ENCODE measurements at places on chromosomes 6 and 20.

DNA sequence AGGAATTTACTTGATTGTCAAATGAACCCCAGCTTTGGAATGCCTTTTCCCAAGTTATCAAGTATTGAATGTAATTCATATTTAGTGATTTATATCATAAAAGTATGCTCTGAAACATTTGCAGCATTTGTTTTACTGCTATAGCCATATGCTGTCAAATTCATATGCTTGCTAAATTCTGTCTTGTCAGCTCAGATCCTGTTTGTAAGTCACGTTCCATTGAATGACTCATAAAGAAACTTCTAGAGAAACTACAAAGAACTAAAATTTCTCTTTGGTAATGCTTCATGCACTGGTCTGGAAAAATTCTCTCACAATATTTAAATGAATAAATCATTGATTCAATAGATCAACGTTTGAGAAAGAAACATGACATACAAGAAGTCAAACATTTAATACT is 445.9 kb downstream of the PHF3 start:
- peak; percentile 30 for DNase-seq

GRCh38 chr6:130322673-130323268 is 43.0 kb upstream of the TMEM200A start:
- peak; percentile 66 for DNase-seq

DNA sequence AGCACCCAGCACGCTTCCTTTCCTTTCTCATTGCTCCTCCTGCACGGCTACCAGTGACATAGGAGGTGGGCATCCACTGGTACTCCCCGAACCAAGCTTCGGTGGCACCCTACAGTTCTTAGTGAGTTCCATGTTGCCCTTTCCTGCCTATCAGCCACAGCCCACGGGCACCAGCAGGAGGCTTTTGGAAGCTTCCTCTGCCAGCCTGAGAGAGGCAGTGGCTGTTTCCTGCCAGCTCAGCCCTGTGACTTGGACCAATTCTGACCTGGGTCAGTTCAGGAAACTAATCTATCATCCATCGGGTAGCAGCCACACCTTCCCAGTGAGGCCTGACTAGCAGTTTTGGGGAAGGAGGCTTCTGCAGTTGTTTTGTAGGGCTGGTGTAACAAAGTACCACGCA is 176.4 kb upstream of the UST start:
- DNase-seq: no peak

DNA sequence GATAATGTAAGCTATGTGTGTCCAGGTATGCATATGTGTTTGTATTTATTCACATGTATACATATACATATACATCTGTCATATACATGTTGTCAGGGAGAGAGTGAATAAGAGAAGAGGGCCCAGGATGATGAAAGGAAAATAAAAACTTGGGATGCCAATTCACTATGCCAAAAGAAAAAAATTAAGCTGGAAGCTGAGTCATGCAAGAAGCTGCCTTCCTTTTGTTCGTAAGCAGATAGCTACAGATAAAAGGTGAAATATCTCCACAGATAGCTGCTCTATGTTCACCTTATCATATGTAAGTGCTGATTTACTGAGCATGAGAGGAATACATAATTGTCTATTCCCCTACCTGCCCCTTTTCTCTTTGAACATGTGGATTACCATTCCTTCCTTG is 579.9 kb downstream of the EPM2A start:
- DNase-seq: no peak

DNA sequence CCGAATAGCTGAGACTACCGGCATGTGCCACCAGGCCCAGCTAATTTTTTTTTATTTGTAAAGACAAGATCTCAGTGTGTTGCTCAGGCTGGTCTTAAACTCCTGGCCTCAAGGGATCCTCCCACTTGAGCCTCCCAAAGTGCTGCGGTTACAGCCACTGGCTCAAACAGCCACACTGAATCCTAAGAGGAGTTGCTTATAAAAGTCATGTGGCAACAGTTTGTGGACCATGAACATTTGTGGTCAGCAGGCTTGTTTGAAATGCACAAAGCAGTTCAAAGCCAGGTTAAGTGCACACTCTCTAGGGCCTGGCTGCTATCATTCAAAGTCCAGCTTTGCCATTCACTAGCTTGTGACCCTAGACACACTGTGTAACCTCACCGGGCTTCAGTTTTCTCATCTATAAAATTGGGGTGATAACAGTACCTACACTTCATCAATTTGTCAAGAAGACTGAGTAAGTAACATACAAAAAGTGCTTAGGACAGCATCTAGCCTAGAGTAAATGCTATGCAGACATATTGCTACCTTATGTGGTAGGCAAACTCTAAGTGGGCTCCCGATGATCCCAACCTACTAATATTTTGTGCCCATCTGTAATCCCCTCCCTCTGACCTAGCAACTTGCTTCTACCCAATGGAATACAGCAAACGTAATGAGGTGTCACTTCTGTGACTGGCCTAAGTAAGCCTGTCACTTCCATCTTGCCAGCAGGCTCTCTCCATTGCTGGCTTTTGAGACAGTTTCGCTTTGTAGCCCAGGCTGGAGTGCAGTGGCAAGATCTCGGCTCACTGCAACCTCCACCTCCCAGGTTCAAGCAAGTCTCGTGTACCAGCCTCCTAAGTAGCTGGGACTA is 122.9 kb downstream of the ZMYND8 start:
- DNase-seq: peak; percentile 60

DNA sequence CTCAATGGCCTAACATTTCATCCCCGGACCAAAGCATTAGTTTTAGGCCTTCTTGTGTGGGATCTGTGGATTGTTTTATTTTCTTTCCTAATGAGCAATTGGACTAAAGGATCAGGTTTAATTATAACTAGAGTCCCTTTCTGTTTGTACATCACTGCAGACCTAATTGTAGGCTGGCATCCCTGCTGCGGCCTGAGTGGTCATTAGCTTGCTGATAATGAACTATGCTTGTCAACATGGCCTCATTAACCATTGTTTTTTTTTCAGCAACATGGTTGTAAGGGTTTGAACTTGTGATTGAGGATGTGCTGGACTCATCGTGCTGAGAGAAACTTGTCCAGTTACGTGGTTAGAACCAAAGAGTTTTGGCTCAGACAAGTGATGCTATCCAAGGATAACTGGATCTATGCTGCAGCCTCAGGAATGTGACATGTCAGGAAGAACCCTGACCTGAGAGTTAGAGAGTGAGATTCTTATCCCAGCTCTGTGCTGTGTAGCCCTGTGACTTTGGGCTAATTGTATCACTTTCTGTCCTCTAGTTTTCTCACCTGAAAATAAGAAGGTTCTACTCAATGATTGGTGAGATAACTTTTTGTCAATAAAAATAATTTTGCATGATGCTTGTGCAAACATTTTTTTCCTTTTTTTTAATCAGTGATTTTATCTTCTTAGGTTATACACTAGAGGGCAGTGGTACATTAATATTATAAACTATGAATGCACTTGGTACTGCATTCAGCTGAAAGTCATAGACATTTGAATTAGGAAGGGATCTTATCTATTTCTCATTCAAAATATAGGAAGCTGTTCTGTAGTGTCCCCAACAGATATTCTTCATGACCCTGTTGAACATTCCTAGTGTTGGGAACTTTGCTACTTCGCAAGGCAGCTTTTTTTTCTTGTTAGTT is 140.9 kb downstream of the RNF144B start:
- no peak for DNase-seq

DNA sequence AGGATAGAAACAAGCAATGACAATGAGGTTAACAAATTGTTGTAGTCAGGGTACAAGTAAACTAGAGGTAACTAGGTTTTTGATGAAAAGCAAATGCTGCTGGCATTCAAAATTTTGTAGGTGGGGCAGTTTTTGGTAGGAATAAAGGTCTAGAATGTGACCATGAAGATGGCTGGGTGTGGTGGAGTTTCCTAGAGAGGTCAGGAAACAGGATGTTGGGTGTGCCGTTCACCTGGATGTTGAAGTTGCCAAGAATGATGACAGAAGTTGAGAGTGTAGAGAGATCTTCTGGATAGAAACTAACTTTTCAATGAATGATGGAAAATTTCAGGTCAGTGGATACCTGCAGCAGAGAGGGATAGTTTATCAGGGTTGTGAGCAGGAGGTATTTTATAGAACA is 22.7 kb downstream of the MAPK14 start:
- no peak for DNase-seq

DNA sequence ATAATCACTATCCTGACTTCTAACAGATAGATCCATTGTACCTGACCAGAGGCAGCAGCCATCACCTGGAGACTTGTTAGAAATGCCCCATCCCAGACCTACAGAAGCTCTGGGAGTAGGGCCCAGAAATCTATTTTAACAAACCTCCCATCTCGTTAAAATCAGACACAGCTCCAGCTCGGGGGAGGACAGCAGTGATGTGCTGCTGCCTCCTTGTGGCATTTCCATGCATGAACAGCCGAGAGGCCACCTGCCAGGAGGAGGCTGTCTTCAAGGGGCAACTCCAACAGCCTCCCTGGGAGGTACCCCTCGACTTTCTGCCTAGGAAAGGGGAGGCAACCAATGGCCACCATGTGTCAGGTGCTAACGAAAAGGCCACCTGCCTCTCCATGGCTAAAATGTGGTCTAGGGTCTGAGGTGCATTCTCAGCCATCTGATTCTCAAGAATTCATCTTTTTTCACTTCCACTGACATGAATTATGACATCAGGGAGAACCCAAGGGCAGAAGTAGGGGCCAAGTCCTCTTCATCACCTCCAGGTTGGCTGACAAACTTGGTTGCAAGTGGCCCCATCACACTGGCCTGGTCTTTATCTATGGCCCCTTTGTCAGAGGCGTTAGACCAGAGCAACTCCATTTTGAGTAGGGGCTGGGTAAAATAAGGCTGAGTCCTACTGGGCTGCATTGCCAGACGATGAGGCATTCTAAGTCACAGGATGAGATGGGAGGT is 12.2 kb upstream of the KCNK15 start:
- DNase-seq: peak; percentile 68

- no peak for DNase-seq
Observed at GRCh38 chr6:804317-804716, 111.4 kb upstream of the EXOC2 start.

GRCh38 chr20:32205110-32205842 is 2.3 kb downstream of the PLAGL2 start:
- DNase-seq: peak; percentile 33

- no peak for DNase-seq
Observed at GRCh38 chr6:11097476-11097875, 3.8 kb downstream of the SMIM13 start.

DNA sequence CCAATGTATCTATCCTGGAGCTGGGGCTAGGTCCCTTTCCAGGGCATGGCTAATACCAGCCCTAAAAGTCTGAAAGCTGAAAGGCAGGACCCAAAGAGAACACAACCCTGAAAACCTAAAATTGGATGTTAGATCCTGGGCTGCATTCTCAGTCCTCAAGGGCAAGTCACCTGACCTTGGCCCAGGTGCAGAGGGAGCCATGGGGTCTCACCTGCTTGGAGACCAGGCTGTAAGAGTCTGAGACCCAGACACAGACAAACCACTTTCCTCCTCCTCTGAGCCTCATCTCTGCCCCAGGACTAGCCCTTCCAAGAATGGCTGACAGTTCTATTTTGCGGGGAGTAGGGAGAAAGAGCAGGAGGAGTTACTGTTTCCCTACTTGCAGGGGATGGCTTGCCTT is 60.0 kb downstream of the EFCAB8 start:
- DNase-seq: no peak

DNA sequence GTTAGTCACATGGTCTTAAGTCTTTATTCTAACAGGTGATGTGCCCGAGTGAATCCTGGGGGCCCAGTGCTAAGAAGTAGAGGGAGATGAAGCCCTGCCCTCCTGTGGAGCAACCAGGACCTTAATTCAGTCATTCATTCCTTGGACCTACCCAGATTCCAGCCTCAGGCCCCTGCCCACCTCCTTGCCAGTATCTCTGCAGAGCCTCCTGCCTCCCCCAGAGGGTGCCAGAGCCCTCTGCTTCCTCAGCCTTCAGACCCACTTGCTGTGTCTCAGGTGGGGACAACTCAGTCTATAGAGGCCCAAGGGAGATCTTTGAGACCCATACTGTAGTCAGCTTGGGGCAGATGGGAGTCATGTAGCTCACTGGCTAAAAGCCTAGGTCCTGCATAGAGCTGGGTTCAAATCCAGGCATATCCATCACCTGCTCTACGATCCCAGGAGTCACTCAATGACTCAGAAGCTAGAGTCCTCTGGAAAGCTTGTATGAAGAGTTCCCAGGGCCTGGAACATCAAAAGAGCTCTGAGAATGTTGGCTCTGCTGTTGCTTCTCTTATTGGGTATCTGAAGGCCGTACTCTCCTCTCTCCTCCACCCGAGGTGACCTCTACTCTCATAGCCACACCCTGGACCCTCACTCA is 3.9 kb upstream of the SIGLEC1 start:
- DNase-seq: peak; percentile 40

- DNase-seq: no peak
Observed at GRCh38 chr6:148693882-148694484, 52.8 kb upstream of the UST start.

GRCh38 chr20:52060794-52061714 is 130.5 kb downstream of the ZFP64 start:
- peak; percentile 44 for DNase-seq

DNA sequence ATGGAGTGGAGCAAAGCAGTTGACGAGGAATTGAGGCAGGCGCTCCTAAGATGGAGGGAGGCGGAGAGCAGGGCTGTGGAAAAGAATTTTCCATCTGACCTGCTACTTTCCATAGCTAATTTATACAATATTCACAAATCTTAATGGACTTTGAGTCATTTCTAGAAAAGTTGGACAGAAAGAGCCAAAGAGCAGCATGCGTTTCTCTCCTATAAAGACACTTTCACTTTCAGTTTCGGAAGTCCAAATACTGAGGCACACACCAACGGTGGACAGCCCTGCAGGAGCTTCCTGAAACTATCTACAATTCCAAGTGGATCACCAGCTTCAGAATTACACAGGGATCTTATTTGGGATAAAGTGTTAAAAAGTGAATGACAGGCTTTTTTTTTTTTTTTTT is 43.5 kb downstream of the PANK2 start:
- no peak for DNase-seq

DNA sequence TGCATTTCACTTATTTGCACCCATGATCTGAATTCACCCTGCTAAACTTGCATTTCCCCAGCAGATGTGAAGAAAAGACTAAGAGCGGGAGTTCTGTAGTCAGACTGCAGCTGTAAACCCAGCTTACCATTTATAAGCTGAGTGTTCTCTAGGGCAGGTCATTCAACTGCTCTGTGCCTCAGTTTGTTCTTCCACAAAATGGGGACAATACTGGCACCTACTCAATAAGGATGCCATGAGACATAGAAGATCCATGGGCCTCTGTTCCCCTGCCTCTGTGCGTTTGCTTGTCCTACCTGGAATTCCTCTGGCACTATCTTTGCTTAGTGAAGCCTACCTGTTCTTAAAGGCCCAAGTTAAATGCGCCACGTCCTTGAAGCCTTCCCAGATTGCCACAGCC is 12.2 kb upstream of the MDFI start:
- DNase-seq: no peak

DNA sequence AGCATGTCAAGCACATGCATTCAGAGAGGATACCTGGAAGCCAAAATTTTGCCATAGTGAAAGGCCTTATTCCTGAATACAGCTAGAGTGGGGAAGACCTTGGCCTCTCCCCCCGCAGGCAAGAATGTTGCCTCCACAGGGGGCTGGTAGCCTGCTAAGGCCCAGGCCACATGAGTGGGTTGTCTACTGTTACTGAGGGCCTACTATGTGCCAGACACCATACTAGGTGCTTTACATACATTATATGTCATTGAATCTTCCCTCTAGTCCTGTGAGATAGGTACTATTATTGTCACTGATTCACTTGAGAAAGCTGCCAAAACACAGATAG is 642 bp upstream of the PI16 start:
- no peak for DNase-seq
